ENCODE measurements at places on chromosomes 4 and X. TPM values are rescaled to one million over a fixed set of nuclear protein-coding genes. Genes with fewer than 3 reads are reported as not detected.

DNA sequence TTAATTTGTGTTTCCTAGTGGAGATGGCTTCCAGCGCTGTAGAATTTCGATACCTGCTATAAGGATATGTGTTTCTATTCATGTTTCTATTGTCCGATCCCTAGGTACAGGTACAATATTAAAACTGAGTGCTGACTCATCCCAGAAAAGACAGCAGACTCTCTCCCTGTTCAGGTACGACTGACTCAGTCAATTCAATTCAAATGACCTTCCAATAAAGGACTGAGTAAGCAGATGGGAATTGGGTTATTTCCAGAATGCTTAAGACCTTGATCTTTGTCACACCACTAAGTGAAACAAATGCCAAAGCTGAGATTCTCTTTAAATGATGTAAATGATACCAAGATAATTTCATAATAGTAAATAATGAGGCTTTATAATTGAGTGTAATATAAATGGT lies 1596.9 kb downstream of the RPA4 start:
- no peak for DNase-seq

DNA sequence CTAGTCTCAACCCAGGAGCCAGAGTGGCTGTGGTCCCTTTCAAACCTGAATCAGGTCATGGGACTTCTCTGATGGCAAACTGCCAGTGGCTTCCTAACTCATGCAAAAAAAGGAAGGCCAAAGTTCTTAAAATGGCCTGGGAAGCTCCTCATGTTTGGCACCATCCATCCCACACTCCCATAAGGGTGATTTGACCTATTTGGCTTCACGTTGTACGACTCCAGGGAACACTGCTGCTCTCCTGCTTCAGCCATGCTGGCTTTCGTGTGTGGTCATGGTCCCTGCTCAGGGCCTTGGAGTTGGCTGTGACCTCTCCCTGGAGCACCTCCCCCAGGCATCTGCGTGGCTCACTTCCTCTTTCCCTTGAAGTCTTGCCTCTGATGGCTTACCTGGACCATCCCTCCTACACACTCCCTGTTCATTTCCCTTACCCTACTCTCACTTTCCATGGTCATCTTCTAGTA lies 12.8 kb upstream of the TMSB4X start:
- no peak for DNase-seq

DNA sequence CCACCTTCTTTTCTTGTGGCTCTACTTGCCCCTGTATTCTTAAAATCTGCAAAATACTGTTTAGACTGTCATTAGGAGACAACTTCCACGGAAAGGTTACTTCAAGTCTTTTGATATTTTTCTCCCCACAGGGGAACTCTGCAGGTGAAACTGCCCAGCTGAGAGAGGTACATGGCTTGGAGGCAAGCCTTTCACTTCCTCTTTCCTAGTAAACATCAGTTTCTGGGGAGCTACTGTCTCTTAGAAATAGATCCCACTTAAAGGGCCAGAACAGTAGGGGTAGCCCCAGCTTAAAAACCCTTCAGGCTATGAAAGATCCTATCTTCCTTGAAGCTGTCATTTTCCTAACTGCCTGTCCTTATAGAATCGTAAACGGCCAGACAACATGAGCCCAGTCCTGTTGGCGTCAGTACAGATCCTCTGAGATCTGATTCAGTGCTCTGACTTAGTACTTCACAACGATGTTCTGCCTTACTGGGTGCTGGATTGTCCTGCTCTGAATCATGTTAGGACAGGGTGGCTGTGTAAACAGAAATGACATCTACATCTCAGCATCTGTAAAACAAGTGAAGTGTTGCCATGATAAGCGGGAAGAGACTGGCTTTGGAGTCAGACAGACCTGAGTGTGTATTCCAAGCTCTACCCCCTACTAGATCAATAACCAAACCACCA lies 102.1 kb downstream of the ITIH6 start:
- no peak for DNase-seq

DNA sequence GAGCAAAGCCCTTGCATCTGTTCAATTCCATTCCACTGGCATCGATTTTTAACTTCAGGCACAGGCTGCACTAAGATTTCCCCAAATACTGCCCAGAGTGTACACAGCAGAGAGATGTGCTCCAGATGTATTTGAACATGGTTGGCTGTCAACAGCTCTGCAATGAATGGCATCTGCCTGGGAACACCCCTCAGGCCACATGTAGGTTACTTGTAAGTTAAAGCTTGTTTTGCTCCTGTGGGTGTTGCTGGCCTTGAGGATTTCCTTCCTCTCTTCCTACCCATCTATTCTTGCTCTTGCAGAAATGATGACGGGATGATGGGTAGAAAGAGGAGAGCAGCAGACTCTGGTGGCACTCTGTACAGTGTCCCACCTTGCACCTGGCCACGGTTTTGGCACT lies 69.3 kb upstream of the HELT start:
- DNase-seq, result no peak

- DNase-seq, result no peak
Measured at GRCh38 chrX:41014776-41015360, 70.4 kb upstream of the USP9X start.

- no peak for DNase-seq
Measured at GRCh38 chrX:148788449-148788848, 288.0 kb downstream of the AFF2 start.

The CSAG1 gene
- not detected for total RNA-seq

The ZFP92 gene
- total RNA-seq, result 1.4 TPM

The CFAP97 gene
- 30.5 TPM for total RNA-seq

The USP26 gene
- not detected for total RNA-seq

The RNF150 gene
- 14.3 TPM for total RNA-seq
